ENCODE measurements at places on chromosomes 1 and 21. TPM values are rescaled to one million over a fixed set of nuclear protein-coding genes. Genes with fewer than 3 reads are reported as not detected.
A peak's percentile ranks its signal among the peaks of the same experiment; 100 is the strongest.

DNA sequence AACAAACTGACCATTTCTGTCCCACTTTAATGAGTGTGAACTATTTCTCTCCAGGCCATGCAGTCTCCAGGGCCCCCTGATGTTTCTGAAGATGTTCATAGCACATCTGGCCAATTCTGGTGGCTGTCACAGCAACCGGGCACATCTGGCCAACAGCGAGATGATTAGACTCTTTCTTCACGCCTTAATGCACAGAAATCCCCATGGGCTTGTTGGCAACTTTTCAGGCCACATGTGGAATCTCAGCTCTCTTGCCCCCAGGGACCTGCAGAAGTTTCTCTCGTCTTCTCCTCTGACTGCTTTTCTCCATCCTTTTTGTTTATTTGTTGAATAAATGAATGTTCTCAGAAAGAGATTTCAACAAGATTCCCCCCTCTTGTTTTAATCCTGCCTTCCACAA, 71.2 kb upstream of the HMGB4 start:
- H3K36me3 ChIP-seq: no peaks in the 10 kb centered on the region
- no peak overlapping the region for H3K4me3 ChIP-seq
- H3K27me3 ChIP-seq: no peaks in the 10 kb centered on the region
- no peak for DNase-seq

DNA sequence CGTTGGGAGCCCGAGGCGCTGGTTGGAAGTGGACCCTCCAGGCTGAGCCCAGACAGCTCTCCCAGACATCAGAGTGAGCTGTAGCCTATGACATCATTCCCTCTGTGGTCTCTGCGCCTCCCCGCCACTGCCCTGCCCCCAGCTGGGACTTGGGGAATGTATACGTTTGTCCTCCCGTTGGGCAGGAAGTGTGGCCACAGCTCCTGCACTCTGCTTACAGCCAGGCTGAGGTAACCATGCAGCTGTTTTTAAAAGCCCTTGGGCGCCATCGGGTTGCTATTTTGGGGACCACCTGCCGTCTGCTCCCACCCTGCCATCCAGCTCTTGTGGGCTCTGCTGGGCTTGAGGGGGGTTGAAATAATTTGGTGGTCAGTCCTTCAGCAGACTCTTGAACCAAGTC, 7.8 kb downstream of the VASH2 start:
- no peak overlapping the region for H3K27ac ChIP-seq
- no peaks in the 10 kb centered on the region for H3K27me3 ChIP-seq
- H3K4me1 ChIP-seq: no peaks in the 10 kb centered on the region

The EPHA10 gene
- 1.6 TPM for total RNA-seq

The DSCAM gene
- 0.26 TPM for total RNA-seq

DNA sequence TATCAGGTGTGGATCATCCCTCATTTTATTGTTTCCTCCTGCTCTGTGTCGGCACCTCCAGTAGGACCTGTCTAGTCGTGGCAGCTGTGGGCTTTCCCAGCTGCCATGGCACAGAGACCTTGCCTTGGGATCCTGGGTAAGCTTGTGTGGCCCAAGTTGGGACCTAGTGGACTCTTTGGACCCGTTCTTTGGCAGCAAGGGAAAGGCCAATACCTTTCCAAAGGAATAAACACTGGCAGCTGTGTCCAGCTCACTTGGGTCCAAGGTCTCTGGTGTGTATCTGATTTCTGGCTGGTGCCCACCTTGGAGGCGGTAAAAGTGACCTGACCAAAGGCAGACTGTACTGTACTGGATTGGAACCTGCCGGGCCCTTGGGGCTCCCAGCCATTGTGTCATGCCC, 21.8 kb downstream of the DIP2A start:
- no peaks in the 10 kb centered on the region for H3K36me3 ChIP-seq
- no peaks in the 10 kb centered on the region for H3K27me3 ChIP-seq
- H3K4me3 ChIP-seq: no peak overlapping the region
- DNase-seq: peak; percentile 81

- H3K4me3 ChIP-seq: no peak overlapping the region
- no peaks in the 10 kb centered on the region for H3K4me1 ChIP-seq
- H3K27ac ChIP-seq: no peak overlapping the region
- DNase-seq: no peak
- H3K36me3 ChIP-seq: no peaks in the 10 kb centered on the region
Observed at GRCh38 chr21:25687787-25688186, 46.9 kb downstream of the ATP5PF start.

The OR2L3 gene
- total RNA-seq: not detected

- no peak overlapping the region for H3K27ac ChIP-seq
- H3K4me1 ChIP-seq: no peaks in the 10 kb centered on the region
- H3K27me3 ChIP-seq: no peaks in the 10 kb centered on the region
- DNase-seq: no peak
Observed at GRCh38 chr1:227490001-227490400, 73.4 kb upstream of the ZNF678 start.

- H3K27me3 ChIP-seq: no peaks in the 10 kb centered on the region
- no peak overlapping the region for H3K4me3 ChIP-seq
- no peak overlapping the region for H3K27ac ChIP-seq
- peak; percentile 76 for DNase-seq
Observed at GRCh38 chr1:157073944-157074685, 25.5 kb downstream of the ETV3L start.

- no peak overlapping the region for H3K27ac ChIP-seq
- H3K27me3 ChIP-seq: no peaks in the 10 kb centered on the region
- DNase-seq: peak; percentile 23
- H3K36me3 ChIP-seq: peaks cover 12% of the 10 kb centered on the region
- H3K4me1 ChIP-seq: no peaks in the 10 kb centered on the region
Observed at GRCh38 chr1:42756956-42757891, 9.6 kb downstream of the P3H1 start.

The ACTN2 gene
- 3.1 TPM for total RNA-seq

The SOX13 gene
- total RNA-seq: 37.2 TPM

The MYOG gene
- total RNA-seq: not detected

DNA sequence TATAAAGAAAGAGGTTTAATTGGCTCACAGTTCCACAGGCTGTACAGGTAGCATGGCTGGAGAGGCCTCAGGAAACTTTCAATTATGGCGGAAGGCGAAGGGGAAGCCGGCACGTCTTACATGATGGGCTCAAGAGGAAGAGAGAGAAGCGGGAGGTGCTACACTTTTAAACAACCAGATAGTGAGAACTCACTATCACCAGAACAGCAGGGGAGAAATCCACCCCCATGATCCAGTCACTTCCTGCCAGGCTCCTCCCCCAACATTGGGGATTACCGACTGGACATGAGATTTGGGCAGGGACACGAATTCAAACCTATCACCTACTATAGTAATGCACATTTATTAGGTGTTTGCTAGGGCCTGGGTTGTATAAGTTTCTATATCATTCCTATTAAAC, 117.8 kb downstream of the ZMYM4 start:
- no peaks in the 10 kb centered on the region for H3K36me3 ChIP-seq
- DNase-seq: no peak
- H3K4me1 ChIP-seq: peaks cover 7% of the 10 kb centered on the region
- H3K27me3 ChIP-seq: no peaks in the 10 kb centered on the region

The ANKRD13C gene
- 21.8 TPM for total RNA-seq

- no peak overlapping the region for H3K4me3 ChIP-seq
- DNase-seq: no peak
- no peak overlapping the region for H3K27ac ChIP-seq
- H3K4me1 ChIP-seq: no peaks in the 10 kb centered on the region
Observed at GRCh38 chr1:165612062-165612461, 19.0 kb upstream of the MGST3 start.

DNA sequence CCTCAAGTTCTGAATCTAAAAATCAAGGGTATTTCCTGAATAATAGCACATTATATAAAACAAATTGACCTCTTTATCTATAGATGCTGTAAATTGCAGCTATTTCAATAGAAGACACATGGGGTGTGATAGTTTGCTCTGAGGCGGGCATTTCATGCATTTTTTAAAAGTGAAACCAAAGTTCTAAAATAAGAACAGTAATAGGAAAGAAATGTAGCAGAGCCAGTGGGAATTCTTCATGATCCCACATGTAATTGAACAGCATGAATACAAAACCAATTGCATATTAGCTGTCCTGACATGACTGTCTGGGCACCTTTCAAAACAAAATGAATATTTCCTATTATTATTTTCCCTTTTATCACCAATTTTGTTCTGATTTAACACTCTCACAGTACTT, 85.0 kb downstream of the RGS21 start:
- H3K27ac ChIP-seq: no peak overlapping the region
- H3K36me3 ChIP-seq: no peaks in the 10 kb centered on the region
- DNase-seq: no peak
- no peaks in the 10 kb centered on the region for H3K4me1 ChIP-seq

The MAD2L2 gene
- total RNA-seq: 6.9 TPM

DNA sequence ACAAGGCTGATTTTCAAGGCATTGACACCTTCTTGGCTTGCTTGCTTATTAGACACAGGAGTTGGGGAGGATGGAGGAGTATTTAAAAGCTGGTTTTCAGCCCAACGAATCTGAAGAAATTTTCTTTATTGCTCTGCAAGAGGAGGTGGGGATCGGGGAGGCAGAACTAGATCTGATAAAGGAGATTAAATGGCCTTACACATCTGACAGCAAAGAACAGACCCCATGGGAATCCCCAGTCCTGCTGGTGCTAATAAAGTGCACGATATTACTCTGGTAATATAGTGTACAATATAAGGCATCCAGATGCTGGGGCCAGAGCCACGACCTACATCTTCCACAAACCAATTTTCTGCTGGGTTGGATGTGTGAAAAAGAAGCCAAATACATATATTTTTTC, 323.0 kb downstream of the OMA1 start:
- no peaks in the 10 kb centered on the region for H3K27me3 ChIP-seq
- H3K4me1 ChIP-seq: no peaks in the 10 kb centered on the region
- H3K27ac ChIP-seq: no peak overlapping the region
- no peak overlapping the region for H3K4me3 ChIP-seq
- H3K36me3 ChIP-seq: no peaks in the 10 kb centered on the region

DNA sequence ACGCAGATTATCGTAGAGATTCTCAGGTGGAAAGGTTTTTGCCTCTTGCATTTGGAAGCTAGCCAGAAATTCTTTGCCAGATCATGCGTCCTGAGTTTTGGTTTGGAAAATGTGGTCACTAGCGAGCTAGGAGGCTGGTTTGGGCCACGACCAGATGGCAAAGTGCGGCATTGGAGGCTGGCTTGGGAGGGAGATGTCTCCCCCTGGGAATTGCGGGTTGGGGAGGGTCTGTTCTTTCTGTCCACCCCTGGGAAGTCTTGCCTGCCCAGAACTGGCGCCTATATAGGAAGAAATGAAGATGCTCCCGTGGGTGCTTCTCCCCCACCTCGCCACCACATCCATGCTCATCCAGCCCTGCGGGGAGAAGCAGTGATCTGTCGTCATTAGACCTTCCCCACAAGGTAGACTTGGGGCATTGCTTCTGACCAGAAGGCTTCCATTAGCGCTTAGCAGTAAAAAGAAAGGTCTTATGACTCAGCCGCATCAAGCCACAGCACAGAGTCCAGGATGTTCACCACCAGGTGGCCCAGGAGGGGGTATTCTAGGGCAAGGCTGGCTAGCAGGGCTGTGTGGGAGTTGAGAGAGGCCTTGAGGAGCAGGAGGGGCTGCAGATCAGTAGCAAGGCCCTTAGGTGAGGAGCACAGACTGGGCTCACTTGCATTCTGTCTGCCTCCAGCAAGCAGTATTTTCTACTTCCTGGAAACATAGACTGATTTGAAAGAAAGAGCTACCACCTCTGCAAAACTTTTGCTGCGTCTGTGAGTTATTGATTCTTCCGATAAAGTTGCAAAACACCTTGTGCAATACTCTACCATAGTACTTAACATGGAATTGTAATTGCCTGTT, 1.5 kb upstream of the PTP4A2 start:
- H3K27ac ChIP-seq: peak overlapping the region; percentile 84
- DNase-seq: peak; percentile 79
- H3K36me3 ChIP-seq: no peaks in the 10 kb centered on the region
- H3K4me1 ChIP-seq: peaks cover 48% of the 10 kb centered on the region
- no peaks in the 10 kb centered on the region for H3K27me3 ChIP-seq
- no peak overlapping the region for H3K4me3 ChIP-seq

The ALX3 gene
- total RNA-seq: not detected

The RAVER2 gene
- total RNA-seq: 8.8 TPM

- no peak overlapping the region for H3K27ac ChIP-seq
- no peak overlapping the region for H3K4me3 ChIP-seq
- H3K36me3 ChIP-seq: no peaks in the 10 kb centered on the region
- H3K27me3 ChIP-seq: no peaks in the 10 kb centered on the region
- DNase-seq: no peak
Observed at GRCh38 chr1:204295671-204296070, 64.1 kb downstream of the PLEKHA6 start.

DNA sequence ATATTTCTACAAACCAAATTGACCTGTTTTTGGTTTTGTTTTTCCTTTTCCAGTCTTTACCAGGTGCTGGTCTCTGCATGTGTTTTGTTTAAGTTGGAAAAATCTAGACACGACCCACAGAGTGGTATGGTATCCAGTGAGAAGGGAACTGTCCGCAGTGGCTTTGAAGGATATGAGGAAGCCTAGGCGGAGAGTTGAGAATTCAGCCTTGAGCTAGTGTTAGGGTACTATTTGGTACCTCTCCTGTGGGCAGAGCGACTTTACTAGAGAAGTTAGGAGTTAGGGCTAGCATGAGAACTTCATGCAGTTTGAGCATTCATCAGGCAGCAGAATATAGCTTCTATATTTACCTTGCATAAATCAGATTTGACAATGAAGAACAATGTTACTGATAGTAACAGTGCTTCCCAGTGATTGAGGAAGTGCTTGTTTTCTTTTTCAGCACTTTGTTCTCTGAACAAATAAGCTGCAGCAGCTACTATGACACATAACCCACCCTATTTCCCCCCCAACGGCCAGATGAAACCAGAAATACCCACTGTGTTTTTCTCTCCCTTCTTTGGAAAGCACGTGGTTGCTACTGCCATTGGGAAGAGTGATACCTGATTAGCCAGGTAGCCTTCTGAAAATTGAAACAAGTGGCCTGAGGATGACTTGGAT, 19.0 kb downstream of the MRPS6 start:
- DNase-seq: no peak
- H3K4me3 ChIP-seq: no peak overlapping the region
- H3K4me1 ChIP-seq: peaks cover 14% of the 10 kb centered on the region
- no peaks in the 10 kb centered on the region for H3K36me3 ChIP-seq
- H3K27ac ChIP-seq: no peak overlapping the region
- H3K27me3 ChIP-seq: no peaks in the 10 kb centered on the region

DNA sequence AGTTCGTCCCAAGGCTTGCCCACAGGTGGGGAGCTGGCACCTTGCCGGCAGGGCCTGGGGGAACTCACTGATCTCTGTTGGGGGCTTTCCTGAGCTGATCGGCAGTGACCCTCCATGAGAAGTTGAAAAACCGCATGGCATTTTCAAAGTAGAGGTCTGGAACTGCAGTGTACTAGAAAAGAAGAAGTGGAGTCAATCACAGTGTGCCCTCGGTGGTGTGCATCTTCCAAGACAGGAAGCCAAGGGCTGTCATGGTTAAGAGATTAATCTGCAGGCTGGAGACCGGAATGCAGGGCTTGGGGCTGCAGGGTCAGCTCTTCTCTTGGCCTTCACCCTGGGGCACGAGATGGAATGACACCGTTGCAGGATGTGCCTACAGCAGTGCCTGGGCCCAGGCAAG, 56.8 kb downstream of the ECE1 start:
- peaks cover 18% of the 10 kb centered on the region for H3K4me1 ChIP-seq
- no peak overlapping the region for H3K27ac ChIP-seq
- H3K27me3 ChIP-seq: no peaks in the 10 kb centered on the region
- no peak for DNase-seq
- H3K4me3 ChIP-seq: no peak overlapping the region

The CD55 gene
- total RNA-seq: 27.0 TPM

Data from body of pancreas (tissue), 4 donors.